ENCODE measurements at places on chromosomes 11 and 22.

DNA sequence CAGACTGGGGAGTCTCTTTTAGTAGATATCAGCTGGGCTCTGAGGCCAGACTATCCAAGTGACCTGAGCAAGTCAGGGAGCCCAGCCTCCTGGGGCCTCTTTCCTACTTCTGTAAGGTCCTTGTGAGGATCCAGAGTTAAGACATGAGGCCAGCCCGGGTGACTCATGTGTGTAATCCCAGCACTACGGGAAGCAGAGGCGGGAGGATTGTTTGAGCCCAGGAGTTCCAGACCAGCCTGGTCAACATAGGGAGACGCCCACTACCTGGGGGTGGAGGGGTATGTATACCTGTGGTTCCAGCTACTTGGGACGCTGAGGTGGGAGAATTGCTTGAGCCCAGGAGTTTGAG, 36.9 kb upstream of the POLA2 start:
- DNase-seq: no peak

DNA sequence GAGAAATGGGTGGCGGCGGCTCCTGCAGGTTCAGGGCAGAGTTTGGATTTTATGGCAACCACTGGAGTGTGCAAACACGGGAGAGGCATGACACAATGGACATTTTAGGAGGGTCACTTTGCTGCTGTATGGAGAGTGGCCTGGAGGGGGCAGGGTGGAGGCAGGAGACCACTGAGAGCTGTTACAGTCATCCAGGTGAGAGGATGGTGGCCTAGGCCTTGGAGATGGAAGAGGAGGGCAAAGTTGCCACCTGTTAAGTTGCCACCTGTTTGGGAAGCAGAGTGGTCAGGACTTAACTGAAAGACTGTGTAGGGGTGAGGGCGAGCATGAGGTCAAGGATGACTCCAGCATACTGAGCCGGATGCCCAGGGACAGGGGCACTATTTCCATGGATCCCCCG, 2.3 kb upstream of the RAD9A start:
- DNase-seq: peak; percentile 58

GRCh38 chr11:98545544-98546175, 475.1 kb upstream of the CNTN5 start:
- no peak for DNase-seq

- no peak for DNase-seq
Measured at GRCh38 chr11:117037975-117038350, 60.3 kb downstream of the SIK3 start.

DNA sequence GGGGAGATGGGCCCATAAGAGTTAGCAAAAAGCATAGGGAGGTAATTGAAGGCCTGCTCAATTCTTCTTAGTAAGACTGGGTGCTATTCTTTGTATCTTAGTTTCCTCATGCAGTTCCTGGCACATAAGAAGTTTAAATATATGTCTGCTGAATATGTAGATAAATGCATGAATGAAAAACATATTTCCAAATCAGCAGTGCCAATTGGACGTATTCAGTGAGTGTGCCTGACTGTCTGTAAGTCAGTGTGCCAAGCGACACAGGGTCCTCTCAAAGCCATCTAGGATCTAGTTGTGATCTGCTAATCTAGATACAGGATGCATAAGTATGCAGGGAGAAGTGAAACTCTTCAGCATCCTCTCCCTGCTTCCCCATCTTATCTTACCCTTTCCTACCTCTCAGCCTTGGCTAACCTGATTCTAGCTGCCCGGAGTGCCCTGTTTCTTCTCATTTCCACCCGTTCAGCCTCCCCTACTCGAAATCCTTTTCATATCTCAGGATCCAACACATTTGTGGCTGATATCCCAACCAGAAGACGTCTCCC, 91.1 kb upstream of the SORL1-AS1 start:
- no peak for DNase-seq

GRCh38 chr11:36139767-36140166, 149.5 kb downstream of the COMMD9 start:
- DNase-seq: no peak
